ENCODE measurements at places on chromosomes 1 and 21.

DNA sequence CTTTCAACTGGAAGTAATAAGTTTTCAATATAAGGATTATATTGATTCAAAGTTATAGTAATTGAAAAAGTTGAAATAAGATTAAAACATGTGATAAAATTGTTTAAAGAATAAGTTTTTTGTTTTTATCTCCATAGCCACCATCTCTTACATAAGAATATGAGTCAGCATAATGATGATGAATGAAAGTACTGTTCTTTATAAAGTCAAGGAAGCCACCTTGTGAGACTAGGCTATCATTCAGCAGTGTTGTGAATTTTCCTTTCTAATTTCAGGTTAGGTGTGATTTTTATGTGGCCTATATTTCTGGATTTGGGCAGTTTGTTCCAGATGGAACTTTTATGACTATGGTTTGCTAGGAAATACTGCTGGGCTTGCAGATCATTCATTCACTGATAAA, 22.4 kb upstream of the ASB17 start:
- DNase-seq: peak; percentile 52

GRCh38 chr21:14405225-14405624, 22.3 kb upstream of the HSPA13 start:
- no peak for DNase-seq

DNA sequence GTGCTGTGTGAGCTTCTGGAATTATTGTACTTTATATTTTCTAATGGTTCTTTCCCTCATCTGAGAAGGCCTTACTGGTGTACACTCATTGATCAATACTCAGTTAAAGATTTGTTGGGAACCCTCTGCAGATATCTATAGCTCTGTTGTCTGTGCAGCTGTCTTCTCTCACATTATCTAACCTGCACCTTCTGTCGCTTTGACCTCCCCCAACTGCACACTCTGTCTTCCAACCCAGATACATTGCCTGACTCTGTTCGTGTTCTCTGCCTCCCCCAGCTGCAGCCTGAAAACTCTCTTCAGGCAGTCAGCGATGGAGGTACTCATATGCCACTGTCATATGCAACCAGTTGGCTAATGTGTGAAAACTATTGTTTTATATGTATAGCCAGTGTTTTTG, 334.3 kb downstream of the NCAM2 start:
- DNase-seq: no peak

- peak; percentile 35 for DNase-seq
Measured at GRCh38 chr1:191734321-191734720, 423.9 kb upstream of the RGS18 start.

DNA sequence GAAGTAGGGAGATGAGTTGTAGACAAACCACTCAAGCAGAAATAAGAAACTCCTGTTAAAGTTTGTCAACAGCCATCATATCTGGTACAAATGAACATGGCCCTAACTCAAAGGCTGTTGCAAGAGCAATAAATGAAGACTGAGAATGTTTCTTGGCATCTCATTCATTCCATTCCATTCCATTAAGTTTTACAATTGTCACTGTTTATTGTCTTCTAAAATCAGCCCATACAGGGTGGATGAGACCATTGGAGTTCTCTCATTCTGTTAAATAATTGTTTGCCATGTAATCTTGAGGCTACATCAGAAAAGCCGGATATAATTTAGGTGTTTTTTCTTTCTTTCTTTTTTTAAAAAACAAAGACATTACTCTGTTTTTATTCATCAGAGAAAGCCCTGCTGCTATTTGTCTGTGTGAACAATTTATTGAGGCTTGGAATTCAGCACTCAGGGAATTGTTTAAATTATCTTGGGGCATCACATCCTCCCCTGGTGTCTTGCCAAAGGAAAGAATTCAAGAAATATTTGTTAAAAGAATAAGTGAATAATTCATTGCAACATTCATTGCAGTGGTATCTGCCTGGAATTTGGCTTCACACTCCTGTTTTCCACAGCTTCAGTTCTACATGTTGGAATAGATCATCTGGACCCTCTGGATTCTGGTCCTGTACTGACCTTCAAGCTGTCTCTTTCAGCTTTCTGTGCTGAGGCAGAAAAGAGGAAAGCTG, 604.5 kb downstream of the PLPP3 start:
- DNase-seq: no peak

GRCh38 chr1:156359973-156360372, 9.0 kb upstream of the RHBG start:
- DNase-seq: peak; percentile 28

DNA sequence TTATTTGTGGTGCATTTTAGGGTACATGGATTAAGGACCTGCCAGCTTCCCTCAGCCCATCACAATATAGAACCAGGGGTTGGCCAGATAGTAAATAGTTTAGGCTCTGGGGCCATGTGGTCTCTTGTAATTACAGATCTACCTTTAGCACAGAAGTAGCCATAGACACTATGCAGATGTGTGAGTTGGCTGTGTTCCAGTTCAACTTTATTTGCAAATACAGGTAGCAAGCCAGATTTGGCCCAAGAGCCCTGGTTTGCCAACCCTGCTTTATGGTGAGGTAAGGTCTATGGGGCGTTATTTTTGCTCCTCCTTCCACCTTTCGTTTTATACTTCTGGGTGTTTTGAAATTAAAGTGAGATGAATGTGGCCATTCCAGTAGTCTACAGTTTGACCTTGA, 48.7 kb downstream of the MRPS6 start:
- no peak for DNase-seq

GRCh38 chr1:62126579-62127290, 67.9 kb upstream of the L1TD1 start:
- DNase-seq: no peak

DNA sequence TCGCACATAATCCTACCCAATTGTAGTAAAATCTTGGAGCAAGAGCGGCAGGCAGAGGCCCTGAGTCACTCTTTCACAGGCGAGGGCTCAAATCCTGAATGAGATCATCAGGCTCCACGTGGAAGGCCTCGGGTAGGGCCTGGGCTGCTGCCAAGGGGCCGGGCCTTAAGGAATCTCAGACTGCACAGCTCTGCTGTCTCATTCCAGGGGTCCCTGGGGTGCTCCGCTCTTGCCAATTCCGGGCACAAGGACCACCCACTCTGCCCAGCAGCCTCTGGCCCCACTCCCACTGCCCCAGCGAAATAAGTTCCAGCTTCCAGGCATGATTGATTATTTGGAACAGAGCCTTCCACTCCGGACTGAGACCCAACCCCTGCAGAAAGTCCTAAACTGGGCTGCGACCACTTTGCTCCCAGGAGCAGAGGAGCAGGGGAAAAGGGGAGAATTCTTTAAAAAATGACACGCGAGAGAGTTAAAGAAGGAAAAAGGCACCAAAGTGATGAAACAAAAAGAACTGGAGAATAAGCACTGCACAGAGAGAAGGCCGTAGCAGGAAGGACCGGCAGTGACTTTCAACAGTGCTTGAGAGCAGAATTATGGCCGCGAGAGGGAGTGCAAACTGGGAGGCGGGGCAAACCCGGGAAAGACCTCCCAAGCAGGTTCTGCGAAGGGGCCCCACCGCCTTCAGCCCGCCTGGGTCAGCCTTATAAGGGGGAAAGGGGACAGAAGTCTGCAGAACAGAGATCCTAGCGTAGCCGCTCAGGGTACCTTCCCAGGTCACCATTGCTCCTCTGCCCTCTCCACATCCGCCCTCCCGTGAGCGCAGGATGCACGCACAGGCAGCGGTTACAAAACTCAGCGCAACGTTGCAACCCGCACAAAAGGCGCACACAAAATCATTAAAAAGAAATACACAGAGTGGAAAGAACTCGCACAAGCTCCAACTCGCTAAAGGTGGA, 2.0 kb downstream of the ADAMTS1 start:
- DNase-seq: peak; percentile 93

- DNase-seq: no peak
Measured at GRCh38 chr1:208185801-208186231, 58.4 kb downstream of the PLXNA2 start.

DNA sequence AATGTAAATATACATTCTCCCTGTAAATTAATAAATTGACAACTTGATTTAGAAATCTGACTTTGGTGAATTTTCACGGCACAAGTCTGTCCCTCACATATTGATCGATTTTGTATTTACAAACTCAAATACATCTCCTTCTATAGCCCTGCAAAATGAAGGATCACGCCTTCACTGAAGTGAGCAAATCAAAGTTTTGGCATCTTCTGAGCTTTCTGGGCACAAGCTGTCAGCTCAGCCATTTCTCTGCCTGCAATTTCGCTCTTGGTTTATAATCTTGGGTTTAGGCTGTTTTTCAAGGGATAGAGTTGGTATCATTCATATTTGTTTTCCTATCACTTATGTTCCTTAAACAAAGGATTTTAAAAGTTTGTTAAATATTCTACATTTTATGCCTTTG, 25.8 kb downstream of the ANP32E start:
- DNase-seq: no peak

DNA sequence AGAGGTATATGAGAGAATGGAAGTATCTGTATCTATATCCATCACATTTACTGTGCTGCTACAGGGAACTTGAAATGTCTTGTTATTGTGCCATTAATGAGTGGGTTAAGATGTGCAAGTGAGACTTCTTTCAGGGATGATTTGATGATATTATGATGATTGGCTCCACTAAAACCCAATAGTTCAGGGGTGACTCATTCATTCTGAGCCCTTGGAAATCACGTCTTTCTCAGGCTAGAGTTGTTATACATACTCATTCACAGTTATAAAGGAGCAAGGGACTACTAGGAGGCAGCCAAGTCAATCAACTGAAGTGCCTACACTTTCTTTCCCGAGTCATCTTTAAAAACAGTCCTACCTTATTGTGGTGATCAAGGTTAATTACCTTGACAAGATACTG, 1109.8 kb upstream of the B3GALT2 start:
- DNase-seq: no peak

GRCh38 chr1:1198423-1199140, 7.8 kb downstream of the TNFRSF18 start:
- DNase-seq: no peak

DNA sequence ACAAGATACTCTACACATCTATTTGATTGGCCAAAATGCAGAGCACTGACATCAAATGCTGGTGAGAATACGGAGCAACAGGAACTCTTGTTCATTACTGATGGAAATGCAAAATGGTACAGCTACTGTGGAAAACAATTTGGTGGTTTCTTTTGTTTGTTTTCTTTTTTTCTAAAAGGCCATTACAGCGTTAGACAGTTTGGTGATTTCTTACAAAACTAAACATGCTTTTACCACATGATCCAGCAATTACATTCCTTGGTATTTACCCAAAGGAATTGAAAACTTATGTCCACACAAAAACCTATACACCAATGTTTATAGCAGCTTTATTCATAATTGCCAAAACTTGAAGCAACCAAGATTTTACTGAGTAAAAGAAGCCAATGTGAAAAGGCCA, 66.4 kb upstream of the FBXO28 start:
- DNase-seq: no peak

DNA sequence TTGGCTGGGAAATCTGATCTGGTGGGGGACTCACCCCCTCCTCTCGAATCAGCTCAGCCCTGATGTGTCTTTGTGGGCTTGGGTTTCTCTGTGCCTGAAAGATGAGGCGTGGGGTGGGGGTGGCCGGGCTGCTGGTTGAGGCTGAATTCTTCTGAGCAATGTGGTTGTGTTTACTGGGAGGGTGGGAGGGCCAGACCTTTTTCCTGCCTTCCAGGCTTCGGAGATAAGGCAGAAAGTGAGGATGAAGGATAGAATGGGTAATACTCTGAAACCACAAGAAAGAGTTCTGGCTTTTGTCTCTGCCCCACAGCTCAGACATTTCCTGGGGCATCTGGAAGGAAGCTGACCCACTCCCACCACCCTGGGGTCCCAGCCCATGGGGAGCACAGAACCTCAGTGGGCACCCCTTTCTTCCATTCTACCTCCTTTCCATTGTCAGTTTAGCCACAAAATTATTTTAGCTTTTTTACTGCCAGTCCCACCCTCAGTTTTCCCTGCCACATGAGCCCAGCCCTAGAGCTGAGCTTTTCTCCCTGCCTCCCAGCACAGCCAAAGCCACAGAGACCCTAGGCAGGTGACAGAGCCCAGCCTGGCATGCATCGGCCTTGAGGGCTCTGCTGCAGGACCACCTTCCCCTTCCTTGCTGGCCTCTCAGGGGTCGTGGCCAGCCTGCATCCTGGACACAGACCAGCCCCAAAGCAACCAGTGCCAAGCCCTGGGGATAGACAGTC, 11.2 kb downstream of the ALX3 start:
- DNase-seq: no peak

DNA sequence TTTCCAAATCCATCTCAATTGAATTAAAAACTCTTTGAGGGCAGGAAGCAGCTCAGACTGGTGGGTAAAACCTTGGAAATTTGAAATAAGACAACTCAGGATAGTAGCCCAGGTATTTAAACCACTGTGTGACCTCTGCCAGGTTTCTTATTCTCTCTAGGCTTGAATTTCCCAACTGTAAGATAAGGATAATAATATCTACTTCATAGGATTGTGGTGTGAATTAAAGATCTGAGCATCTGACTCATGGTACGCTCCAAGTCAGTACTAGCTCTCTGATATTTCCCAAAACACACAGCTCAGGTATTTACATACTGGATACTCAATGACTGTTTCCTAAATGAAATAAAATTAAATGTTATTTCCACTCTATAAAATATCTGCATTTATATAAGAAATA, 337.2 kb downstream of the LTN1 start:
- no peak for DNase-seq

DNA sequence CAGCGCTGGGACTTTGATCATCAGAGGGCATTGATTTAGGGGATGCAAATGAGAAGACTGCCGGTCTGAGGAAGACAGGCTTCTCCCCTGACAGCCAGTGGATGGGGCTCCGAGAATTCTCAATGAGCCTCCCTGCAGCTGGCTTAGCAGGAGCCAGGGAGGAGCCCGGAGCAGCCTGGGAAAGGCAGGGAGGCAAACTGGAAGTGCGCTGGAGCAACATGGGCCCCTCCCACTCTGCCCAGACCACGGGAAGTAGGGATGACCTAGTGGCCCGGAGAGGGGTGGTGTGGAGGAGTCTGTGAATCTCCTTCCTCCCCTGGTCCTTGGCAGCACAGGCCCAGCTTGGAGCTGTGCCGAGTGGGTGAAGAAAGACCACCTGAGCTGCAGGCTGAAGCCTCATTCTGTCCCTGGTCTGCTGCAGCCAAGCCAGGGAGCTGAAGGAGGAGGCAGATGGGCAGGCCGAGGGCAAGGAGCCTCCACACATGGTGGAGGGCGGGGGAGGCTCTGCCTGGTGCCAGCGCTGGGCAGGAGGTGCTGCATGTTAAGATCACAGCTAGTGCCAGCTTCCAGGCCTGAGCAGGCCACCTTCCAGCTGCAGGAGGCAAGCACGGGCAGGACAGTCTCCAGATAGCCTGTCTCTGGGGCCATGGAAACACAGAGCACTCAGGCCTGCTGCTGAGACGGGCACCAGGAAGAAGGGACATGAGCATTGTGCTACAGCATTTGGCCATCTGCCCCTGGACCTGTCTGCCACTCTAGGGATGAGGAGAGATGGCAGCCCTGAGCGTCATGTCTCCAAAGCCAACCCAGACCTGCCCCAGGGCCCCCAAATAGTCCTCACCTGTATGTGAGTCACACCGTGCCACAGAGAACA, 12.2 kb upstream of the CLSTN1 start:
- DNase-seq: peak; percentile 50

GRCh38 chr1:119467857-119468668, 38.9 kb upstream of the HSD3B1 start:
- no peak for DNase-seq
